Heart left ventricle (tissue), 16 donors: ENCODE measurements at places on chromosomes 6 and 20.
A peak's percentile ranks its signal among the peaks of the same experiment; 100 is the strongest.

GRCh38 chr6:2780102-2780737 is 15.0 kb downstream of the WRNIP1 start:
- DNase-seq = no peak

DNA sequence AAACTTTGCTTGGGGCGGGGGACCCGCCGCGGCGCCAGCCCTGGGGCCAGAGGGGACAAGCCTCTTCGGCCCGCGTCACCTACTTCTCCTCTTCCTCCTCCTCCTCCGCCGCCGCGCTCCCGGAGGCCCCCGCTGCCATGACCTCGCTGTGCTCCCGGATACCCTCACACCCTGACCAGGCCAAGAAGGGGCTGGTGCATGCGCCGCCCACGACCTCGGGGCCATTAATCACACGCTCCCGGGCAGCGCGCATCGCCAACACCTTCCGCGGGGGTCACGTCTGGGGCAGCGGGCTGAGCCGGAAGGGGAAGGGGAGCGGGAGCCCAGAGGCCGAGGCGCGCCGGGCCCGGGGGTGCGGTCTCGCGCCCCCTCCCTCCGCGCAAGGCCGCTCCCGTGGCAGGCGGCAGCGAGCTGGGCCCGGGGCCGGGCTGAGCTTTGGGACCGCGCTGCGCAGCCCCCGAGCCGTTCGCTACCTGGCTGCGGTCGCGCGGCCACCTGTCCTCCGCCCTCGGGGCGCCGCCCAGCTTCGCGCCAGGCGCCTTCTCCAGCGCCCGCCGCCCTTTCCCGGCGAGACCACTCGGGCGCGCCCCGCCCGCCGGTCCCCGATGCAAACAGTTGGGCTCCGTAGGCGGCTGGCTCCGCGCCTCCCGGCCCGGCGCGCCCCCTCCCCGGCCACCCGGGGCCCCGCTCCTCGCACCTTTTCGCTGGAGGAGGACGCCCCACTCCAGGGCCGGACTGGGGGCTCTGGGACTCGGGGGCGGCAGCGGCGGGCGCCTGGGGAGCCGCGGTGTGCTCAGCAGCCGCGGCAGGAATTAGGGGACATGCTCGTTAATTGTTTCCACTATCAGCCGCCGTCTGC is 575 bp upstream of the CNR1 start:
- peak; percentile 25 for DNase-seq

- peak; percentile 61 for DNase-seq
Observed at GRCh38 chr20:63848003-63848911, 13.0 kb upstream of the ABHD16B start.

DNA sequence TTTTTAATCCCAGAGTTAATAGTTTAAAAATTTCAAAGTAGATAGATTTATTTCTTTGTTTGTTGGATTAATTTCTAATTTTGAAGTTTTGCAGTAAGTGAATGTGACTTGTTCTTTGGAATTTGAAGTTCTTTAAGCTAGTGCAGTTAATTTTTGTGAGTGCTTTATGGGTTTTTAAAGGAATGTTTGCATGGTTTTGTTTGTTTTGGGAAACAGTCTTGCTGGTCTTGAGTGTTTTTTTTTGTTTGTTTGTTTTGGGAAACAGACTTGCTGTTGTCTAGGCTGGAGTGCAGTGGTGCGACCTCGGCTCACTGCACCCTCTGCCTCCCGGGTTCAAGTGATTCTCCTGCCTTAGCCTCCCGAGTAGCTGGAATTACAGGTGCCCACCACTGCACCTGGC is 9.5 kb downstream of the PANK2 start:
- DNase-seq = no peak

GRCh38 chr6:6730831-6731230 is 142.3 kb downstream of the LY86 start:
- peak; percentile 74 for DNase-seq

DNA sequence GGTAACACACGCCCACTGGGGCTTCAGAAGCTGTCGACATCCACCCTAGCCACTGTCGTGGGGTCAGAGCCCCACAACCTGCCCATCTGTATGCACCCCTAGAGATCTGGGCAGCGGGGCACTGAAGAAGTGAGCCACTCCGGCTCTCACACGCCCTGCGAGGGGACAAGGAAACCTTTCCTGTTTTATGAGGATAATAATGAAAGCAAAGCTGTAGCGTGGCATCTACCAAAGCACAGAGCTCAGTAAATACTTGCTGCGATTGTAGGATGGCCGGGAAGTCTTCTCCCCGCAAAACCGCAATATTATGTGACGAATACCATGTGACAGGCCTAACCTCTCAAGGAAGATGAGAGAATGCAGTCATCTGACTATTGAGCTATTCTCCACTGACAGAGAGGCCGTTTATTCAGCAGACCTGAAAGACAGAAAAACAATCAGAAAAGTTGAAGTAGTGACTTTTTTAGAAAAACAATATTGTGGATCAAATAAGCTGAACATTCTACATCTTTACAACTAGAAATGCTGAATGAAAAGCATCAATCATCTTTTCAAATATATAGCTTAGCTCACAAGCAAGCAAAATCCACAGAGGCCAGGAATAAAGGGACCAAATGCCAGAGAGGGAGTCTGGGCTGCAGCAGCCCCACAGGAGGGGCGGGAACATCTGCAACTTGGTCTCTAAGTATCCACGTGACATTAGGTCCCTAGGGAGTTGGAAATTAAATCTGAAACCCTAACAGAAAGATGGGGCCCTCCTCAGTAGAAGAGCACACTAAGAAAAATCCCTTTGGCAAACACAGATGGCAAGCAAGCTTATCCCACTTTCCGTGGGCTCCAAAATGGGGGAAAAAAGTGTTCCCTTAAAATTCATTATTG is 207.8 kb downstream of the TTLL2 start:
- DNase-seq = no peak

- no peak for DNase-seq
Observed at GRCh38 chr20:25256226-25256859, 8.5 kb downstream of the PYGB start.

GRCh38 chr6:55276745-55277530 is 50.3 kb upstream of the GFRAL start:
- DNase-seq = no peak

GRCh38 chr20:38987777-38988176 is 25.6 kb downstream of the DHX35 start:
- no peak for DNase-seq

DNA sequence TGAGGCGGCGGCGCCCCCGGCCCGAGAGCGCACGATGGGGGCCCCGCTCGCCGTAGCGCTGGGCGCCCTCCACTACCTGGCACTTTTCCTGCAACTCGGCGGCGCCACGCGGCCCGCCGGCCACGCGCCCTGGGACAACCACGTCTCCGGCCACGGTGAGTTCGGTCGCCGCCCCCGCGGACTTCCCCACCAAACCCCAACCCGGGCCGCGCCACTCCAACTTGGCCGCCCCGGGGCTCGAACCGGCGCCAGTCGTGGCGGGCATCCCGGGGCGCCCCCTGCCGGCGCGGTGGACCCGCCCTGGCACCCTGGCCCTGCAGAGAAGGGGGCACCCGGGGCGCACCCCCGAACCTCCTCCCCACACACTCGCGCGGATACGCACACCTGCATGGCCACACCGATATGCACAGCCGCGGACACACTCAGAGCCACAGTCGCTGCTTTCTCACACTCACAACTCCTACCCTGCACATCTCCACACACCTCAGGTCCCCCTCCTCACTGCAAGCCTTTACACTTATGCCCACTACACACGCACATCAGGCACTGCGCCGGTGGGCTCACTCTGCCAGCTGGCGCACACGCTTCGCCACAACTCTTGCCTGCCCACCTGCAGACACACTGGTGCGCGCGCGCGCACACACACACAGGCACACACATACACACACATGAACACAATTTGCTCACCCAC is 535 bp downstream of the VSTM2L start:
- no peak for DNase-seq

- DNase-seq = no peak
Observed at GRCh38 chr6:133092771-133093170, 148.4 kb upstream of the EYA4 start.

GRCh38 chr6:186340-186965 is 105.8 kb upstream of the DUSP22 start:
- no peak for DNase-seq

- DNase-seq = no peak
Observed at GRCh38 chr6:111838749-111839484, 34.3 kb downstream of the FYN start.

DNA sequence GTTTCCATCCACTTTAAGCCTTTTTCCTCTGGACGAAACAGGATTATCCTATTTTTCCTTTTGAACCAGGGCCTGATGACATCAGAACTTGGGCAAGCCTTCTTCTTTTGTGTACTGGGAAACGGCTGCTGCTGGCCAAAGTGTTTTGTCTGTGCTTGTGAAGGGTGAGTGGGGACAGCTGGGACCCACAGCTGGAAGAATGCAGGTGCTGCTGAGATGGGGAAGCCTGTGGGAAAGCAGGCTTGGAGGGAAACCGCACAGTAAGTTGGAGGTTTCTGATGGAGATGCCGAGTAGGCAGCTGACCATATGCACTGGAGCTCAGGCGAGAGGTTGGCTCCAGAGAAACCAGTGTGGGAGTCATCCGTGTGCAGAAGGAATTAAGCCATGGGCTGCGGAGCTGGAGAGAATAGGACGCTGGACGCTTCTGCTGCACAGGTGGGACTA is 8.5 kb upstream of the PSMG4 start:
- no peak for DNase-seq

DNA sequence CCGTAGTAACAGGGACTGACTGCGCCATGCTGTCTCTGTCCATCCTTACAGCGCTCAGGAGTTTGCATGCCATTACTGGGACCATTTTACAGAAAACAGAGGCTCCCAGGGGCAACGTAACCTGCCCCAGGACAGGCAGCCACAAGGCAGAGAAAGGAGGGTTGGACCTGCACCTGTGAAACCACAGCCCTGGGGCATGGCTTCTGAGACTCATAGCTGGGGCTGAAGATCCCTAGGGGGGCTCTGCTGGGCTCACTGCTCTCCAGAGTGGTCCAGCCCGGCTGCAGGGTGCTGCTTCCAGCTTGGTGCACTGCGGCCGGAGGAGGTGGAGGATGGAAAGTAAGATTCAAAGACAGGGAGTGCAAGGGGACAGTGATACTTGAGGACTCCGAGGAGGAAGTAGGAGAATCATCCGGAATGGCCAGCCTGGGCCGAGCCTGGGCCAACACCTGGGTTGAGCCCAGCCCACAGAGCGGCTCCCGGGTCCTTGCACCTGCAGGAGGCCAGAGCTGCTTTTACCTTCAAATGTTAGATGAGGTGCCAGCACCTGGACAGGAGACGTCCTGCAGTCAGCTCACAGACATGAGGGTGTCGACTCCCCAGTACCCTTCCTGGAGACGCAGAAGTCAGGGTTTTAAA is 183.2 kb downstream of the CDH4 start:
- no peak for DNase-seq

DNA sequence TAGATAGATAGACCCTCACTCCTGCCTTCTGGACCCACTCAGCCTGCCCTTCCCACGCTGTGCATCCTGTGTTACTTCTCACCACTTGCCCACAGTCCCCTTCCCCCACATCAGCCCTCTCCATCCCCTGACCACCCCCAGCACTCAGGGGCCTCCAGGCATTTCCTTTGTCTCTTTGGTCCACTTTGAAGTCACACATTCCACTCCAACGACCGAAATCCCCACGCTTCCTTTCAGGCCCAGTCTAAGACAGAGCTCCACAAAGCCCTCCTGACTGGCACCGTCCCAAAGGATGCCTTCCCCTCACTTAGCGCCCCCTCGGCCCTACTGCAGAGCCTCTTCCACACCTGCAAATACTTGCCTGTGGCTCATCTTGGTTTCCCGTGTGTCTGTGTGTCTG is 83.8 kb downstream of the FOXF2 start:
- no peak for DNase-seq

- peak; percentile 80 for DNase-seq
Observed at GRCh38 chr6:148611213-148611612, 135.6 kb upstream of the UST start.

DNA sequence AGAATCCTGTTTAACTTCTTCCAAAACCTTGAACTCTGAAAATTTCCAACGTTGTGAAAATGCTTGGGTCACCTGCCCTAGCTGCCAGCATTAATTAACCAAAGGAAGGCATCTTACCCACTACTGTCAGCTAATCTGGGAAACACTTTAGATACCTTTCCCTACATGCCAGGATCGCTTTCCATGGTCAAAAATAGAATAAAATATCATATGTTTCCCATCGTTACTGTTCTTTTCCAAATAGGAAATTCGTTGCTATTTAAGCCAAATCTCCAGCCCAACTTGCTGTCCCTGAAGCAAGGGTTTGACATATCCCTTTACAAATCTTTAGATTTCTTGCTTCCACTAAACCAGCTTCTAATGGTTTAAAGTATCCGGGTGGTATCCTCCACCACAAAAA is 157.5 kb downstream of the AIG1 start:
- no peak for DNase-seq

DNA sequence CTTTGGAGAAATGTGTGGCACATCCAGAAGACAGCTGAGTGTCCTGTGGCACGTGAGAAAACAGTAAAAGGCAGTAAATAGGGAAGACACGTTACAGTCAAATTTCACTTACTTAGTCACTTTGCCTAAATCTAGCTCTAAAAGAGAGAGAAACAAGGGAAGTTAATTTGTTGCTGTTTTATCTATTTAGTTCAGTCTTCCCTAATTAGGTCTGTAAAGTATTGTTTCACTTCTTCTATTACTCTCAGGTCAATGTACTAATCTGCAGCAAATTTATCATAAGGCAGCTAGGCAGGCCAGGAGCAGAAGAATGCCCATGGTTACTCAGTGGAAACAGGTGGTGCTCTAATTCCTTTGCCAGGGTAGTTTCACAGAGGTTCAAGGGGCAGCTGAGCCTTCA is 124.3 kb upstream of the CNR1 start:
- no peak for DNase-seq
